NCI-H460 (cell line): ENCODE measurements at places on chromosomes 7 and 10.

GRCh38 chr7:79406371-79406770 is 47.1 kb downstream of the MAGI2 start:
- DNase-seq = no peak

DNA sequence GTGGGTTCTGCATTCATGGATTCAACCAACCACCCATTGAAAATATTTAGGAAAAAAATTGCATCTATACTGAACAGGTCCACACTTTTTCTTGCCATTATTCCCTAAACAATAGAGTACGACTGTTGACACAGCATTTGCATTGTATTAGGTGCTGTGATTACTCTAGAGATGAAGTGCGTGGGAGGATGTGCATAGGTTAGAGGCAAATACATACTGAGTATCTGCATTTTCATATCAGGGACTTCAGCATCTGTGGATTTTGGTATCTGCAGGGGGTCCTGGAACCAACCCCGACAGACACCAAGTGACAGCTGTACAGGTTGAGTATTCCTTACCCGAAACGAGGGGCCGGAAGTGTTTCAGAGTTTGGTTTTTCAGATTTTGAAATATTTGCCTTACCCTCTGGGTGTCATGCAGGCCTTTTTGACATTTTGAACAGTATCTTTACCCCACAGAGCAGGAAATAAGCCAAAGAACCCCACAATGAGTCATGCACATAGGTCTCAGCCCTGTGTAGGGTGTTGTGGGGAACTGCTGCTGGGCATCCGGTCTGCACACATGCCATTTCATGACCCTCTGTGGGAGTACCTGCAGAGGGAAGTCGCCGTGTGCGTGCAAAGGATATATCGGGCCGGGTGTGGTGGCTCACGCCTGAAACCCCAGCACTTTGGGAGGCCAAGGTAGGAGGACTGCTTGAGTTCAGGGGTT is 14.5 kb downstream of the NUDT5 start:
- no peak for DNase-seq

- DNase-seq = peak; percentile 97
Measured at GRCh38 chr10:69061305-69062161, 26.4 kb upstream of the SRGN start.

DNA sequence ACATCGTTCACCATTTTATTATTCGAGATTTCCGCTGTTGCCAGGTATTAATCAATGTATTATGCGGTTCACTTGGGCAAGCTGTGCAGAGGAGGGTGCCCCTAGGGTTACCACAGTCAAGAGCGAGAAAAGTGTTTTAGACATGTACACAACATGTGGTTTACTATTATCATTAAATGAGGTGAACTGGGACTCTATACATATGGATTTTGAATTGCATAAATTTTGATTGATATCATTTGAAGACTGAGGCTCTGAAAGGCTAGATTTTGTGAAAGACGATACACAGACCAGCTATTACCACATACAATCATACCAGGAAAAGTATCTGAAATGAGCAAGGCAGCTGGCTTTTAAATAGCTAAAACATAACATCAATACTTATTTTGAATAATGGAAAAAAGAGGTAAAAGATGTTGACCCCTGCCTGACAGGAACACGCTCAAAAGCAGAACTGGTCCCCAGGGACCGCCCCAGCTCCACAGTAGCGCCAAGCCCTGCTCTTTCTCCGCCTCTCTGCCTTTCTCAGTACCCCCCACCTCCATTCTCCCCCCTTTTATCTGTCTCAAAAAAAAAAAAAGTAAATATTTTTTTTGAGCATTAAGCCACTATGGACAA is 413.4 kb upstream of the MKI67 start:
- DNase-seq = no peak

DNA sequence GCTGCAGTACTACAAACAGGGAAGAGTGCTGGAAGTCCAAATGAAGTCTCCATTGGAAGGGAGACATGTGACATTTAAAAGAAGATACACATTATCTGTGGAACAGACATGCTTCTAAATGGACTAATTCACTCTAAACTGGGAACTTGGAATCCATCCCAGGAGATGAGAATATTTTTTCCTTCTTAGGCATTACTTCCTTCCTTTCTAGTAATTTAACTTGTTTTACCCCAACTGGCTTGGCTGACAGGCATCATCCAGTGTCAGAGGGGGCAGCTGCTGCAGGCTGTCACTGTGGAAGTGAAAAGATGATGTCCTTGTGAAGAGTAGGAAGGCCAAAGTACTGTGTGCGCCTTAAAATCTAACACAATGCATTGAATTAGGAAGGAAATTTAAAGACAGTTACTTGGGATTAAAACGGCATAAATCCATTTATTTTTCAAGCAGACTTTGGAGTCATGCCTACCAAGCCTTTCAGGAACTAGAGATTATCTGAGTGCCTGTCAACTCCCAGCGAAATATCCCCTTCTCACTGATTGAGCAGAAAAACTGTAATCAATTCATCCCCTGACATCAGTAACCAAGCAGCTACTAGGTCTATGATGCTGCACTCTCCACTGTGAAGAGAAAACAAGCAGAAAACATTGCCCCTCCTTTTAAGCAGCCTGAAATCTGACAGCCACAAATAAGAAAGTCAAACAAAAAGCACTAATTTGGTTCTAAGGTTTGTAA is 161.2 kb downstream of the DGKI start:
- DNase-seq = no peak

DNA sequence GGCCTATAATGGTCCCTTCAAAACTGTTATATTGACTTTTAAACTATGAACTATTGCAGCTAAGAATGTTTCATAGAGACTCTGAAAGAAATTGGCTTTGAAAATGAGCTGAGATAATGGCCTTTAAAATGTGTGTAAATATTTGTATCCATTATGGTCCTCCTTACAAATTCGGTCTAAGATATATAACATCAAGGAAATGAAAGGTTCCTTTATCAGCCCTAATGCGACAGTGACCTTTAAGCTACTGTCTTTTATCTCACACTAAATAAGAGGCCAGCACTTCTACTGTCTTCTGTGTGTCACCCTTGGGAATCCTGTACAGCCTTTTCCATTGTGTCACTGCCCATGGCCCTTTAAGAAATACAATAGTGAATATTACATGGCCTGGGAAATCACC is 19.5 kb downstream of the COL28A1 start:
- no peak for DNase-seq

DNA sequence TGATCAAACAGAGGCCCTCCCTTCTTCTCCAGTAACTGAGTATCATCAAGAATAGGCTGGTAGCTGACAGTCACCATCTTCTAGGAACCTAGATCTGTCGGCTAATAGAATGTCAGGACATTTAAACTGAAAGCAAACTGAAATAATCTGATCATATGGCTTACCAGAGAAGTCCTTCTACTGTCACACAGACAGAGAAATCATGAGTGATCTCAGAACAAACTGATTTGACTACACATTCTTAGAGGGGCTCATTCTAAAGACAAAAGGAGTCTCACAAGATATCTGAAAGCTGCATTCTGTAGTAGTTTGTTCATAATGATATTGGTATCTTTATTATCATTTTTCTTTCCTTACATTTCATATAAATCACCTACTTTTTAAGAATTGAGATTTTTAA is 130.9 kb upstream of the ADCY1 start:
- no peak for DNase-seq

GRCh38 chr10:132742837-132743194 is 43.1 kb downstream of the NKX6-2 start:
- DNase-seq = no peak

DNA sequence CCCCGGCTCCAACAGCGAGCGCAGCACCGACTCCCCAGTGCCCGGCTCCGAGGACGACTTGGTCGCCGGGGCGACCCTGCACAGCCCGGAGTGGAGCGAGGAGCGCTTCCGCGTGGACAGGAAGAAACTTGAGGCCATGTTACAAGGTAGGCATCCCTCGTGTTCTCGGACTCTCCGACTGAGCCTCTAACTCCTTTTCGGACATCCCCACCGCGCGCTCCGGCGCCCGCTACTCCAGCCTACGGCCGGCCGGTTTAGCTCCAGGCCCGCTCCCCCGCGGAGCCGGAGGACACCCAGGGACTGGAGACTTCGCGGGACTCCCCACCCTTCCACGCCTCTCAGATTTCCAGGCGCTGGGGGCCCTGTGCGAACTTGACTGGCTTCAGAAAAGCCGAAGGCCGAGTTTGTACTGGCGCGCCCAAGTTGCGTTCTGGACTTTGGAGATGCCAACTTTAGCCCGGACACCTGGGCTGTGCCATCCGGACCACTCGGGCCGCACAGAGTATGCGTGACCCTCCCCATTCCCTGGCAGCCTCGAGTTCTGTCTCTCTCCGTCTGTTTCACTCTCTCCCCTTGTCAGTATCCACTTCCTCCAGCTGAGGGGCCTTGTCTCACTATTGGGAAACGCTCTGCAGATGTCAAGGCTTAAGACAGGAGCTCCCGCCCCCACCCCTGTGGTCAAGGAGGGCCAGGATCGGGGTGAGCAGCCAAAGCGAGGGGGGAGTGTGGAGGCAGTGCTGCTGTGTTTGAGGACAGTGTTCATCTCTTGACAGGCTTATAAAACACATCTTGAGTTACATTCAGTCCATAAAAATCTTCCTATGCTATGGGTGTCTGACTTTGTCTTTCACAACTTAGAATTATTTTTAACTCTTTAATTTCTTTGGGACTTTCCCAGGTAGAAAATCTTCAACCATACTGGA is 777 bp downstream of the BICC1 start:
- no peak for DNase-seq

- no peak for DNase-seq
Measured at GRCh38 chr7:148695953-148696352, 2.8 kb upstream of the CUL1 start.

GRCh38 chr10:119517235-119518141 is 25.0 kb downstream of the RGS10 start:
- no peak for DNase-seq

DNA sequence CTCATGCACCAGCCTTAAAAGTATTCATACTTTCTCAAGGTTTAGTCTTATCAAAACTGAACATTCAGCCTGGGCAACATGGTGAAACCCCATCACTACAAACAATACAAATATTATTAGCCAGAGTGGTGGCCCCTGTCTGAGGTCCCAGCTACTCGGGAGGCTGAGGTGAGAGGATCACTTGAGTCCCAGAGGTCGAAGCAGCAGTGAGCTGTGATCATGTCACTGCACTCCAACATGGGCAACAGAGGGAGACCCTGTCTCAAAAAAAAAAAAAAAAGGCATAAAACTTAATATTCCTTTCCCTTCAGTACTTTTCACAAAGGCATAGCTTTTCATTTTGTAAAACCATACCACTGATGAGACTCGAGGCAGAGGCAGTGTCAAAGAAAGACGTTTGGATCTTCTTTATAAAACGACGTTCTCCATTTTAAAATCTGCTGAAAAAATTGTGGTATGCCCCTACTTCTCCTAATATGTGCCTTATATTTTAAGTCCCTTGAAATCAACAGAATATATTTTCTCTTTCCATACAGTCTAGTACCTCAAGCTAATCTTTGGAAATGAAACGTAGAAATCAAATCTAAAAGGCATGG is 1.9 kb downstream of the NSUN6 start:
- DNase-seq = no peak

DNA sequence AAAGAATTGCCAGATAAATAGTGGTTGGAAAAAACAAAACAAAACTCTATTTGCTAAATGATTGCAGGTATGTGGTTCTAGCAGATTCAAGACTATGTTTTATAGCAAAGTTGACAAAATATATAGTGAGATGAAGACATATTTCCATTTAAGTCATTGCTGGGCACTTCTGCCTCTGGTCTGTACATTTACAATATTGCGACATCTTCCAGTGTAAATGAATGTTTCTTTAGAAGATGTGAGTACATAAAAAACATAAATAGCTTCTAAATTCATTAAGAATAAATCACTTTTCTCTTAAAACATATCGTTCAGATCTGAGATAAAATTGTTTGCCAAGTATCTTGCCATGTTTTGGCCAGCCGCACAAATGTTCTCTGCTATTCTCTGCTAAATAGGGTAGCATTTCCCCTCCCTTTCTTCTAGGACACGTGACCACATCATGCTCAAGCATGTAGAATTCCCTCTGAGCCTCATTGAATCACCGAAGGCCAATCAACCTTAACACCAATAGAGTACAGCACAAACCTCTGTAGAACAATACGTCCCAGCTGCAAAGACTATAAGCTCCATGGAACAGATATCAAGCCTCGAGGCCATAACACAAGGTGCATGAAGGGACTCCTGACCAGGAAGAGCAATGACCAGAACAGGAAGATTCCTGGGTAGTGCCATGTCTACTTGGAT is 1173.3 kb downstream of the GATA3 start:
- DNase-seq = no peak

DNA sequence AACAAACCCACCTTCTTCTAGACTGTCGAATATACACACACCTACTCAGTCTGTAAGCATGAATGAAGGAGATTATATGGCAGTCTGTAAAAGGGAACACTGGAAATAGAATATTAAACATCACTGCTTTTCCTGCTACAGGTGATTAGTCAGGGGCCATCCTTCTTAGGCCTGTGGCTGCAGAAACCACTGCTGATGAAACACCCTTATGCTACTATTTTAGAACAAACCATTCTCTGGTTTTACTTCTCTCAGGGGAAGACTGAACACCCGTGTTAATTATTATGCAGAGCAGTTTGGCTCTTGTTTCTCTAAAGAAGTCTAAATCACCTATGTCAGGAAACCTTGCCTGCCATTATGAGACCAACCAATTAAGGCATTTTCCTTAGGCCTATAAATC is 351.1 kb upstream of the KLF6 start:
- no peak for DNase-seq

- no peak for DNase-seq
Measured at GRCh38 chr7:4725850-4726450, 43.9 kb downstream of the FOXK1 start.
